ENCODE measurements at places on chromosomes 13 and 19. TPM values are rescaled to one million over a fixed set of nuclear protein-coding genes. Genes with fewer than 3 reads are reported as not detected.

MZT1 gene
- 33.3 TPM for total RNA-seq

CPAMD8 gene
- 1.5 TPM for total RNA-seq

NOP53 gene
- total RNA-seq = 47.3 TPM

ICAM4 gene
- total RNA-seq = 0.75 TPM

RUBCNL gene
- 20.0 TPM for total RNA-seq

OR7A5 gene
- not detected for total RNA-seq

FXYD7 gene
- not detected for total RNA-seq

SIGLEC12 gene
- total RNA-seq = not detected

MUC16 gene
- total RNA-seq = under 0.01 TPM

CCDC61 gene
- total RNA-seq = 11.6 TPM

ZNF723 gene
- not detected for total RNA-seq

ZNF726 gene
- 2.9 TPM for total RNA-seq

ZNF600 gene
- 3.9 TPM for total RNA-seq
